ENCODE measurements at places on chromosomes 6 and 20.
A peak's percentile ranks its signal among the peaks of the same experiment; 100 is the strongest.

DNA sequence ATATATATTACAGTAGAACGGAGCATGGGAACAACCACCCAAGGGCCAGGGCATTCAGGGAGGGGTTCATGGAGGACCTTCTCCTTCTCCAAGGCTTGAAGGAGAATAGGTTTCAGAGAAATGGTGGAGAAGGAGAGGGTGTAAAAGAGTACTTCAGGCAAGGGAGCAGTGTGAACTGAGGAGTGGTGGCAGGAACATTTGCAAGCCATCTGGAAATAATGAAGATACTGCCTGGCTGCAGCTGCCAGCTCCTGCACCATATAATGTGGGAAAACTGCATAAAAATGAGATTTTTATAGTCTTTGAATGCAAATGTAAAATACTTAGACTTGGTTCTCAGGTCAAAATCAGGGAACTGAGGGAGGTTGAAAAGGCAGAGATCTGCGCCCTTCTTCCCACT lies 9.6 kb upstream of the DEFB121 start:
- no peak for DNase-seq

DNA sequence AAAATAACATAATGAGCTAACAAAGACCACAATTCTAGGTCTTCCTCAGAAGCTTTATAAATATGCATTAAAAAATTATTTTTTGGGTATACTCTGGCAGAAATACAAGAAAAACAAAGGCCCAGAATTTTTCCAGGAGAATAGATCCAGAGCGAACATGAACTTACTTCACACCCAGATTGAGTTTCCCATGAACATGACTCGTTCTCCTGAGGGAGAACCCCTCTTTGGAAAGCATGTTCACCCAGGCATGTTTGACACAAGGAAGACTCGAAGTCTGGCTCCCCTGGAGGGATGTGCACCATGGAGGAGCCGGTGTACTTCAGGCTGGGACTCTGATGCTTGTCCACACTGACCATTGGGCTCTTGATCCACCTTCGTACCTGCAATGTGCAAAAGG lies 56.1 kb downstream of the SGK1 start:
- no peak for DNase-seq

- no peak for DNase-seq
Observed at GRCh38 chr20:496126-496696, 33.9 kb upstream of the TBC1D20 start.

- DNase-seq = no peak
Observed at GRCh38 chr6:38973178-38974057, 75.2 kb upstream of the GLP1R start.

DNA sequence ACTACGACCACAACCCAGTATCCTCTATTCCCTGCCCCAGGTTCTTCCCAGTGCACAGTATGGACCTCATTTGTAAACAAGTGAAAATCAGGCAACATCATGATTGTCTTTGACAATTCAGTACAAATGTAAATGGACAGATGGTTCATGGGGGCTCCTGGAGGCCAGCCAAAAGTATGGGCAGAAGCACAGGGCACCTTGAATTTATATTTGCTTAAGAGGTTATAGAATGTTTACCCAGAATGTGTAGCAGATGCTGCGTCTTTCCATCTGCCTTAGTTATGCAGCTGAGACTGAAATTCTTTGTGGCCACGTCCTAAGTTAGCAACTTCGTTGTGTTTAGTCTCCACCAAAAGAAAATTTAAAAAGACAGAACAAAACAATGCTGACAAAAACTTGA lies 559.6 kb upstream of the NRSN1 start:
- no peak for DNase-seq

- no peak for DNase-seq
Observed at GRCh38 chr20:48096957-48097890, 311.9 kb upstream of the SULF2 start.

DNA sequence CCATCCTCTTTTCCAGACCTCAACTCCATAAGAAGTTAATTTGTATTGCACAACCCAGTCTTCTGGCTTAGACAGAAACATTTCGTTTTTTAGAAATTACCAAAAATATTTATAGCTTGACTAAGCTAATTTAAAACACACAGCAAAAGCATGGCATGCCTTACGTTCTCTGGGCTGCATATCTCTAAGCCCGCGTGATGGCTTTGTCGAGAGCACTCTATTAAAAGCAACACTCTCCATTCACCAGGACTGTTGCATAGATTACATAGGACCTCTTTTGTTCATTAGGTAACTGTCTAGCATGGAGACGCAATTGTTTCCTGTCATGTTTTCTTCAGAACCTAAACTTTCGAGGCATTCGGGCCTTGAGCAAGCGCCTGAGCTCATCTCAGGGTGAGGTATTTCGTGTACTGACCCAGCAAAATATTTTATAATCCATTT lies 104.5 kb downstream of the IBTK start:
- no peak for DNase-seq

- DNase-seq = peak; percentile 53
Observed at GRCh38 chr6:170089963-170090362, 200.9 kb downstream of the DLL1 start.

GRCh38 chr6:137115658-137116057 lies 57.8 kb downstream of the IL22RA2 start:
- DNase-seq = no peak

GRCh38 chr20:64162239-64162910 lies 1.9 kb upstream of the MYT1 start:
- no peak for DNase-seq

GRCh38 chr6:24777227-24777626 lies 2.5 kb downstream of the GMNN start:
- DNase-seq = no peak

GRCh38 chr20:58868795-58869194 lies 16.3 kb downstream of the GNAS start:
- no peak for DNase-seq

GRCh38 chr6:27451660-27452390 lies 21.1 kb downstream of the ZNF184 start:
- no peak for DNase-seq

- no peak for DNase-seq
Observed at GRCh38 chr6:126905917-126906316, 212.6 kb upstream of the RSPO3 start.

DNA sequence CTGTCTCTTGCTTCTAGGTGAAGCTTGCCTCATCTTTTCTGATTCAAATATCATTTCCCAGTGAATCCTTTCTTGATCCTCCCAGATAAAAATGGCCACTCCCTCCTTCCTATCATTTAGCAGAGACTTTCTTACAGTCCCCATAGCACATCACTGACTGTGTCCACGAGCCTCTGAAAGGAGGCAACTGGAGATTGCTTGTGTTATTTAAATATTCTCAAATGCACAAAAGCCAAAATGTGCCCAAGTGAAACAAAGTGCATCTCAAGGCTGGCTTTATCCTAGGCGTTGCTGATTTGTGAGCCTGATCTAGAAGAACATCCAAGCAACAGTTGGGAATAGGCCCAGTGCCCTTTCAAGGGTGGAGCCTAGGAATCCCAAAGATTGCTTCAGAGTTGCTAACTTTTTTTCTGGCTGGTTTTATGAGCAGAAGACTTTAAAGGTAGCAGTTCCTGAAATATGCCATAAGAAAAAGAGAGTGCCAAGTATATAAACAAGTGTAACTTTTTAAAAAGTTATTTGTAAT lies 393.6 kb downstream of the CD83 start:
- DNase-seq = no peak

GRCh38 chr20:25213566-25214425 lies 18.3 kb downstream of the ENTPD6 start:
- DNase-seq = no peak

DNA sequence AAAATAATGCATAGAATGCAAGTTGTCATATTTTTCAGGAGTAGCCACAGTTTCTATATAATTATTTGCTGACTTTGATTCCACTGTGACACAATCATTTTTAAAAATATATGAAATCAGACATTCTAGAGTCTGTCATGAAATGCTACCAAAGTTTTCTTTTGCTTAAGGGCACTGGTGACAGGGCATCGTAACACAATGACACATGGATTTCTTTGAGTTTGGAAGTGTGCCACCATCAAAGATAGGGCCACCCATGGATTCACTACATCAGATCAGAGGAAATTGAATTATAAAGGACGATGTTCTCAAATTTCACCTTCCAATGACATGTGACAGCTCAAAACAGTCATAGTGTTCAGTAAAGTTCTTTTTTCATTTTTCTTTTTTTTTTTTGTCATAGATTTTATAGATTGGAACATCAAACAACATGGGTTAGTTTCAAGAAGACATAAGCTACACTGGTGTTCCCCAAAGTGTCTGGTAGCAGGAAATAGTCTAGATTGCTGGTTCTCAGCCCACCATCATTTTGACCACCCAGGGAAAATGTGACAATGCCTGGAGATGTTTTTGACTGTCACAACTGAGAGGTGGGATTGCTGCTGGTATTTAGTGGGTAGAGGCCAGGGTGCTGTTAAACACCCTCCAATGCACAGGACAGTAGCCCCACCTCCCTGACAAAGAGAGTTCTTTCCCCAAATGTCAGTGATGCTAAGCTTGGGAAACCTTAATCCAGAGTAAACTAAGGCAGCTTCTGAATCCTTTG lies 123.8 kb upstream of the DOK5 start:
- DNase-seq = no peak

DNA sequence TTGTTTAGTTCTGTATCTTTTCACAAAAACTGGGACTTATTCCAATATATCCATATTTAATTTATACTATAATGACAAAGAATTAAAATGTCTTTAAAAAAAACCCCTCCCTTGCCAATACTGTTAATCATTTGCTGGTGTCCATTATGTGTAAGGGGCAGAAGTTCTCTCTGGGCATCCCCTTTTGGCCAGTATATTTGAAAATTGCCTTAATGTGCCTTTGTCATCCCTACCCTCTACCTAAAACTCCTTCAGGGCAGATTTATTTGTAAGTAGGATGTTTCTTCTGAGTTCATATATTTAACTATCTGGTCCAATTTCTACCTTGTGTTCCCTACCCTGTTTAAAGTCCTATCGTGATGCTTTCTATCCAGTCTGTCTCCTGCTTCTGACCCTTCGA lies 62.9 kb downstream of the ARHGAP18 start:
- DNase-seq = no peak

DNA sequence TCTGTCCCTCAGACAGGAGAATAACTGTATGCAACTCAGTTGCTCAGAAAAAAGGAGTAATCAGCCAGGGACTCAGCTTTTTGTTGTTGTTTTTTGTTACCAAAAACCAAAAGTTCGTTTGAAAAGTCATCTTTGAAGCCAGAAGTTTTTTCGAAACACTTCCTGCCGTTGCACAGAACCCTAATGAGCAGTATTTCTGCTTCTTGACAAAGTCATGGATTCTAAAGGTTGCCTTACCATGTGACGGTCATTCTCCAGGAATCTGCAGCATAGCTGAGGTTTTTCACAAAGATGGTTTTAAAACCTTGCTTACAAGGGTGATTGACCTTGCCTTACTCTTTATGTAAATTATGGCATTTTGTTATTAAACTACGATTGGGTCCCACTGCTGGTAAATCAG lies 1.9 kb downstream of the RAB32 start:
- no peak for DNase-seq

GRCh38 chr6:149909701-149910470 lies 12.0 kb upstream of the RAET1E start:
- no peak for DNase-seq

DNA sequence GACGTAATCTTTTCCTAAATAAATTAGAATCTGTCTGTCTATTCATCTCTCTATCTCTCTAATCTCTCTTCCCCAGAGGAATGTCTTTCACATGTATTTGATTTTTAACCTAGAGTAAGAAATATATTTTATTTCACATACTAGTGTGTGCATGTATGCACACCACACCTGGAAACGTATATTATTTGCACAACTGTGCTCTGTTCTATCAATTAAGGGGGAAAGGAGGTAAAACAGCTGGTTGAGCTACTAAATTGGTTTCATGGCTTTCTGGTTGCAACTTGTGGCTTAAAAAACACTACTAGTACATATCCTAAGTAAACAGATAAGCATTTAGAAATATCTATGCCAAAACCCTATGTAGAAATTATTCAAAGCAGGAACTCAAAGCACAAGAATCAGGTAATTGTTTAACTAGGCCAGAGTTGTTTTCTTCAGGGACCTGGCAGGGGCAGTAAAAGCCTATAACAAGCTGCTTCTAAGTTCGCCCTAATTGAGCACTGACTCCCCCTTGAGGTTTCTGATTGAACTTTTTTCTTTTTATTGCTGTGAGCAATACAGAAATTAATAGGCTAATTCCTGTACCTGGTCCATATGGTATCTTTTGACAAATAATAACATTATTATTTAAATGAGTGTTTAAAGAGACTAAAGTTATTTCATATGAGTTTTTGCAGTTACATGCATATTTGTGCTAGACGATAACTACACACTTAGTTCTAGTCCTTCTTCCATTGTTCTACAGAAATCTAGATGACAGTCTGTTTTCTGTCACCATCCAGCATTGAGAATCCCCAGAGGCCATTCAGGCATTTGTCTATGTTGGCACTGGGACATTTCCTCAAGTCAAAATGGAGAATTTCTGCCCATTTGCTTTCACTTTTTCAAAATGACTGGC lies 88.6 kb downstream of the MCHR2 start:
- no peak for DNase-seq

DNA sequence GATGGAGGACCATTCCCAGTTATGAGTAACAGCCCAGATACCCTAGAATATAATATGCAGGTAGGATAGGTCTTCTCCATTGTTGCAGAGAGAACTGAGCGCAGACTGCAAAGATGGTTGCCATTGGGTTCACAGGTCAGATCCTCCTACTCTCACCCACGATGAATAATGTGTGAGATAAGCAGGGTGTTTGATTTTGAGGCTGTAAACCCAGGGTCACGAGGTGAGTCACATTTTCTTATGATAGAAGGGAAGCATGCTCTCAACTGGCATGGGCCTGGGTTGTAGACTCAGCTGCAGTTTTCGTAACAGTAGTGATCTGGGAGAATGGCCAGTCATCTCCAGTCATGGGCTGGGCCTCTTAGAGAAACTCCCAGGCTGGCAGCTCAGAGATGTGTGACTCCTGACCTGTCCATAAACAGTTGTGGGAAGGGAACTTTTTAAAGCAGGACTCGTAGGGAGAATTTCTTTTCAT lies 74.2 kb downstream of the CD164 start:
- peak; percentile 73 for DNase-seq

DNA sequence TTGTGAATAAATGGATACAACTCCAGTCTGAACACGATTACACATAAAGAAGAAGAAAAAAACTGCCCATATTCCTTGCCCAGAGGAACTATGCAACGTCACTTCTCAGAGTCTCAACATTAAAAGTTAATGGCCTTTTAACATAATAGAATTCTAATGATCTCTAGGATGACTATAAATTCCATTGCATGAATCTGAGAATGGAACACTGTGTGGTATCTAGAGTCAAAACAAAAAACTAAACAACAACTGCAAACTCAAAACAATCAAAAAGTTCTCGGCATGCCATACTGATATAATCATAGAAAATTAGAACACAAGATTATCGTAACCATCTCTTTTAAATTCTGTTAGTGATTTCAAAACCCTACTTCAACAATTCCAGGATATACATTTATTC lies 283.6 kb downstream of the RNGTT start:
- no peak for DNase-seq

GRCh38 chr6:51892750-51893149 lies 194.7 kb downstream of the PKHD1 start:
- no peak for DNase-seq

DNA sequence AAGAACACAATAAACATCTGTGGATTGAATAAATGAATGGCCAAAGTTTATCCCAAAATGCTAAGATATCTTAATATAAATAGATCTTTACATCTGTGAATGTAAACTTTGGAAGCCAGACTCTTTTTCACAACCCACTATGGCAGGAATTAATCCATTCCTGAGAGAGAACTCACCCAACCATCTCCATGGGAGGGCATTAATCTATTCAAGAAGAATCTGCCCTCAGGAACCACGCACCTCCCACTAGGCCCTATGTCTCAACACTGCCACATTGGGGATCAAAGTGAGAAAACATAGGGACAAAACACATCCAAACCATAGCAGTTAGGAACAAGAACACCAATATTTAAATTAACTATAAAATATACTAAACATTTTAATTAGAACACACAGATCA lies 3.4 kb downstream of the UBE3D start:
- DNase-seq = no peak

Data from activated CD8-positive, alpha-beta memory T cell treated with anti-CD3 and anti-CD28 coated beads, Interleukin-2, amount 50 U/mL, for 48 hours (primary cell).